ENCODE measurements at places on chromosomes 12 and 14.

DNA sequence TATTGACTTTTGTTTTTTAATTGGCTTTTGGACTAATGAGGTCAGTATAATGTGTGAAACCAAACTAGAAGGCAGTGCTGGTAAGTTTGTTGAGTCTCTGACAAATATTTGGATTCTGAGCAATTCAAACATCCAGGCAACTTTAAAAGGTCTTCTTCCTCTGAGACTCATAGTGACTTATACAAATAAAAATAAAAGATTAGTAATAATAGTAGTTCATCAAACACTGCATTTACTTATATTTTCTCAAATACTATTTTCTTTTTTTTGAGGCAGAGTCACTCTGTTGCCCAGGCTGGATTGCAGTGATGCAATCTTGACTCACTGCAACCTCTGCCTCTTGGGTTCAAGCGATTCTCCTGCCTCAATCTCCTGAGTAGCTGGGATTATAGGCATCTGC is 337.9 kb downstream of the DAD1 start:
- no peak for DNase-seq

- DNase-seq, result no peak
Observed at GRCh38 chr14:36241183-36241582, 64.7 kb upstream of the PTCSC3 start.

GRCh38 chr12:132838410-132839080 is 9.9 kb upstream of the GOLGA3 start:
- no peak for DNase-seq

DNA sequence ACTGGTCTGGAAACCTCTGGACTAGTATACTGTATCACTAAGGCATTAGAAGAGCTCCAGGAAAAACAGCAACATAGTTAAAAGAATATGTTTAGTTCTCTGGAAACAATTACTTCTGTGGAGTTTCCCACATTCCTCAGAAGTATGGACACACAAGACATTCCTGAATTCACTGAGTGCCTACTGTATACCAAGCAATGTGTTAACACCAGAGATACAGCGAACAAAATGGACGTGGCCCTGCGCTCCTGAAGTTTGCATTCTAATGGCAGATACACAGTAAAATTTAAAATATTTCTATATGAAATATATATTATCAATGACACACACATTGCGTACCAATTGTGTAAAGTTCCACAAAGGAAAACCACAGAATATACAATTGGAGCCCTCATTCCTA is 1.1 kb downstream of the ANGEL1 start:
- DNase-seq, result no peak

Data from fibroblast of skin of left quadriceps (primary cell).